Activated CD4-positive, alpha-beta T cell treated with anti-CD3 and anti-CD28 coated beads, Interleukin-2, amount 50 U/mL, for 48 hours (primary cell): ENCODE measurements at places on chromosomes 7 and 10.
A peak's percentile ranks its signal among the peaks of the same experiment; 100 is the strongest.

GRCh38 chr7:130971297-130971696, 237.3 kb upstream of the KLF14 start:
- DNase-seq, result peak; percentile 83

DNA sequence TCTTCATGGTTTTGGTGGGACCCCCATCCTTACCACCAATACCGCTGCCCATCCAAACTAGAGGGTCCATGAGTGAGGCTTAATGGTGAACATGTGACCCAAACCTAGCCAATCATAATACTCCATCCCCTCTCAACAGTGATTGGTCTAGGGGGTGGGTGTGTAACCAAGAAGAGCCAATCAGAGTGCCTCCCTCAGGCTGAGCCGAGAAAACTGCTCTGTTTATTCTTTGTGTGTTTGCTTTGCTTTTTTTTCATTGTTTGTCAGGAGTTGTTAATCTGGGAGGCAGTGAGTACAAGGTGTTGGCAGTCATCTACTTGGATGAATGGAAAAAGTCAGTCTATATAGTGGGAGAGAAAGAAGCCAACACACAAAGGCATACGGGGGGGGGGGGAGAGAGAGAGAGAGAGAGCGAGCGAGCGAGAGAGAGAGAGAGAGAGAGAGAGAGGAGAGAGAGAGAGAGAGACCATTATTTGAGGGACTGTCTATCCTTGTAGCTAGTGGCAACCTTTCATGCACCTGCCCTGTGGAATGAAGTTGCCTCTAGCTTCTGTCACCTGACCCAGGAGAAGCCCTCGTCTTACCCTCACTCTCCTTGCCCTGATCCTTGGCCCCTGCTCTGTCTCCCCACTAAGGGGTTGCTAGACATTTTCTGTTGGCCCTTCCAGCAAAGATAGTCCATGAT, 441.7 kb downstream of the TYW1 start:
- no peak for DNase-seq

DNA sequence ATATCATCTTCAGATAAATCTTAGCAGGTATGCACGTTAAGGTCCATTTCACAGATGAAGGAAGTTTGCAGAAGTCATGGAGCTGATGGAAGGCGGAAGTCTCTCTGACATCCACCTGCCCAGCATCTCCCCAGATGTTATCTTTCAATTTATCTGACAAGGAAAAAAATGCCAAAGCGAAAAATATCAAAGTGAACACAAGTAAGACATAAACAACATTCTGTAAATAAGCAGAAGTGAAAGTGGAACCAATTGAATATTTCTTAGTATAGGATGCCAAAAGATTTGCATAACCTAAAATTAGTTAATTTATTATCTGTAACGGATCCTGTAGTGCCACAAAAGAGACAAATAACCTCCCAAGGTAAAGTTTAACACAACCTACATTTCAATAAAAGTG, 73.6 kb upstream of the NEBL start:
- no peak for DNase-seq

- DNase-seq, result no peak
Measured at GRCh38 chr10:115856580-115856979, 416.4 kb downstream of the GFRA1 start.

DNA sequence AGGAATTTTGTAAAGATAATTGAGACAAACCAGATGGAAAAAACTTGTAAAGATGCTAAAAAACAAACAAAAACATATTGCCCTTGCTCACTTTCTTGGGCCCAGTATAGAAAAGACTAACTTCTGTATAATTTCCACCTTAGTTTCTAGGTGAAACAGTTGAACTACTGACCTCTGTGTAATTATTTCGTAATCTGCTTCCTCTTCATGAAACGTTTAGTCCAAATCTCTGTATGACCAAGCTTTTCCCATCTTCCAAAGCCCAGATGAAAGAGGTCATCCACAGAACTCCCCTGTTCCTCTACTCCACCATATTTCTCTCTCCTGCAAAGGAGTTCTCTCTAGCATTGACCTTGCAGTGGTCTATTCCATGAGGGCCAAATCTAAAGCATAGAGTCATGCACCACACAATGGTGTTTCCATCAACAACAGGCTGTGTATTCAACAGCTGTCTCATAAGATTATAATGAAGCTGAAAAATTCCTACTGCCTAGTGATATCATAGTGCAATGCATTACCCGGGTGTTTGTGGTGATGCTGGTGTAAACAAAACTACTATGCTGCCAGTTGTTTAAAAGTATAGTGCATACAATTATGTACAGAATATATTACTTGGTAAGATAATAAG, 647.6 kb downstream of the TNS3 start:
- no peak for DNase-seq

GRCh38 chr7:40899636-40900507, 765.1 kb downstream of the SUGCT start:
- no peak for DNase-seq

DNA sequence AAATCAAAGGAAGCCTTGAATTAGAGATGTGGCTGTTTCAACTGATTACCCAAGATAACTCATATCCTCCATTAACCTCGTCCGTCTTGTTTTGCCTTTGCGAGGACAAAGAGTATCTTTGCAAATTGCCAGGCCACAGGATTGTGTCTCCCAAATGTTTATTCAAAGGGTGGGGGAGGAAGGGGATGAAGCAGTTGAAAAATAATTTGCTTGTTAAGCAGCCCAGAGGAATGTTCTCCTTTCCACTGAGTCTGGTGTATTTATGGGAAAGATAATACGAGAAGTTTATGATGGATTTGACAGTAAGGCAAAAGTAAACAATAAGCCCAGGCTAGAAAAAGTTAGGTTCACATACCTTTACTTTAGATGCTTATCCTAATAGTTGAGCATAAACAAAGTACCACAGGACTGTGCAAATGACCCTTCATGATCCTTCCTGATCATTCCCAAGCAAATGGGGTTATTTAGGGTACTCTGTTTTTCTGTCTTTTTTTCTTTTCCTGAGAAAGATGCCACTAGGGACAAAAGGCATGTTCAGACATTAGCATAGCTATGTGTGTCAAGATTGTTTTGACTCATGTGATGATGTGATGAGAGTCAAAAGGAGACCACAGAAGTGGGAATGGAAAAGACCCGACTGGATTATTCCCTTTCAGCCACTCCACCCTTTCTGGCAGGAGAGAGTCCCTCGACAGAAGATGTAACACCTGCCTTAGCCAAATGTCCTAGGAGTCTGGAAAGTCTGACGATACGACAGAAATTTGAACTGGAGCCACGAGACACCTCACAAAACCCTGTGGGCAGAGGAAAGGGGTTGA, 243.0 kb upstream of the GLI3 start:
- DNase-seq, result no peak
